ENCODE measurements at places on chromosomes 2 and 18. TPM values are rescaled to one million over a fixed set of nuclear protein-coding genes. Genes with fewer than 3 reads are reported as not detected.

The HOXD9 gene
- 1.4 TPM for total RNA-seq

The RBM45 gene
- total RNA-seq = 12.6 TPM

The G6PC2 gene
- not detected for total RNA-seq

The NEDD4L gene
- 26.5 TPM for total RNA-seq

The CDK5R2 gene
- total RNA-seq = 5.3 TPM
